ENCODE measurements at places on chromosomes 12 and 14. TPM values are rescaled to one million over a fixed set of nuclear protein-coding genes. Genes with fewer than 3 reads are reported as not detected.

DNA sequence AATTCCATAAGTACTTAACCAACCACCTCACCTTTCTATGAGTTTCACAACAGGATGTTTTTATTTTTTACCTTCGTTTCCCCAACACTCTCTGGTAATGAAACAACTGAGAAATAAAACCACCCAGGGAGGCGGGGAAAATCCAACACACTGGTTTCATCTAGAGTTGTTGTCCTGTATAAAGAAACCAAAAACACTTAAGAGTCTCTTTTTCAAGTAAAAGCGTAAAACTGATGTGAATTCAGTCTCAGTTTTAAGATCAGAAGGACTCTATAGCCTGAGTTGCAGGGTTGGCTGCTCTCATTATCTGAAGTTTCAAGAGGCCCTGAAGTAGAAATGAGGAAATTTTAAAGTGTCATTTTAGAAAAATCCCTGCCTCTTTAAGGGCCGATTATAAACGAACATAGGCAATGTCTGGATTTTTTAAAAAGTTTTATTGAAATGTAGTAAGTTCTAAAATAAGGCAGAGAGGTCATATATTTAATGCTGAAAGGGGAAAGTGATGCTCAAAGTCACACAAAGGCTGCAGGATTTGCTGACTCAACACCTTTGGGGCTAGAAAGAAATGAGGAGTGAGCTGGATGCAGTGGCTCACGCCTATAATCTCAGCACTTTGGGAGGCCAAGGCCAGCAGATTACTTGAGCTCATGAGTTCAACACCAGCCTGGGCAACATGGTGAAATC lies 27.2 kb downstream of the HIGD1C start:
- H3K36me3 ChIP-seq = peaks cover 40% of the 10 kb centered on the region
- no peaks in the 10 kb centered on the region for H3K27me3 ChIP-seq
- peak overlapping the region; percentile 64 for H3K4me3 ChIP-seq
- peak overlapping the region; percentile 95 for H3K27ac ChIP-seq
- DNase-seq = peak; percentile 87

DNA sequence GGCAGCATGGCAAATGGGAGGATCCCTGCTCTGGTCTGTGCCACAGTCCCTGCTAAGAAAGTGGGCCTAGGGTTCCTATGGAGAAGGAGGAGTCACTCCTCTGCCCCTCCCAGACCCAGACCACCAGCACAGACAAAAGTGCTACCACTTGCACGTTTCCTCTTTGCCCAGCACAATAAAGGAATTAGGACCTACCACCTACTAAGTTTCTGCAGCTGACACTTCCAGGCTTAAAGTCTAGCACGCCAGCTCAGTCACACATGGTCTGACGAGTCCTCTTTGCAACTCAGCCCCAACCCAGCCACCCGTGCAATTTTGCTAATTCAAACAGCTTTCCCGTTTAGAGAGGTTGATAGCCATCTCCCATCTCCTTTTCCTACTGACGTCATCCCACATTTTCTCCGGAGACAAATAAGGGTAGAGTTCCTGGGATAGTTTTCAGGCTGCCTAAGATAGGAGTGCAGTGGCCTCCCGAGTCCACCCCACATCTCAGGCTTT lies 66.2 kb upstream of the PTGR2 start:
- DNase-seq = peak; percentile 69
- peak overlapping the region; percentile 94 for H3K4me3 ChIP-seq
- H3K4me1 ChIP-seq = peaks cover 66% of the 10 kb centered on the region
- H3K27me3 ChIP-seq = no peaks in the 10 kb centered on the region

DNA sequence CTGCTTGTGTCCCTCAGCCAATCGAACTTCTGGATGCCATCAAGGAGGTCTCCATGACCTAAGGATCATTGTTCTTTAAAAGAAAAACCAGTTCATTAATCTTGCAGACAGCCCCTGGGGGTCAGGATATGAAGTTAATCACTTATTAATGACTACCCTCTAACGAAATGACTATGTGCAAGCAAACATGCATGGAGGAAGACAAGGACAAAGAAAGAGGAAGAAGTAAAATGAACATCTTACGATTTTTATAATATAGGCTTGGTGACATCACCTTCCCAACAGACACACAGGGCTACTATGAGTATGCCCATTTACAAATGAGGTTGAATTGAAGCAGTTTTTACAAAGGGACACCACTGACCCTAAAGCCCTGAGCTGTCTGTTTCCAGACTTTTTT lies 111.1 kb upstream of the AMIGO2 start:
- DNase-seq = no peak
- no peaks in the 10 kb centered on the region for H3K27me3 ChIP-seq
- H3K36me3 ChIP-seq = peaks cover 48% of the 10 kb centered on the region
- H3K4me1 ChIP-seq = peaks cover 63% of the 10 kb centered on the region

GRCh38 chr12:130835436-130835835 lies 3.6 kb downstream of the STX2 start:
- H3K36me3 ChIP-seq = peaks cover 5% of the 10 kb centered on the region
- H3K4me1 ChIP-seq = peaks cover 27% of the 10 kb centered on the region
- H3K27ac ChIP-seq = no peak overlapping the region
- DNase-seq = no peak
- H3K4me3 ChIP-seq = no peak overlapping the region

The FAIM2 gene
- total RNA-seq = 0.54 TPM

DNA sequence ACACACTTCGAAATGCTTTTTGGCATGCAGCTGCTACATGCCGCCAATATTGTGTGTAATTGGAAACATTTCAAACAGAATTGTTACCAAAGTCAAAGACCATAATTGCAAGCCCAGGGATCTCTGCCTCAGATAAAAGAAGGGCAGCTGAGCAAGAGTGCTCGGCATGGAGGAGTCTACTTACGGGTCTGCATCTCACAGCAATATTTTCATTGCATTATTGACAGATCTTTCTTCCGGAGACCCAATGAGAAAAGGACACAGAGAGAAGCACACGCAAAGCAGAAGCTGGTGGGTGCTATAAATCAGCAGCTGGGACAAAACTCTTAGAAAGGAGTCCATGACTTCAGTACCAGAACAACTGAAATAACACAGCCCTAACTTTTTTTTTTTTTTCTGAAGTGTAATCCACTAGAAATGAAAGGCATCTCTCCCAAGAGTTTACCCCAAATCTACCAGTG lies 4.9 kb downstream of the PRICKLE1 start:
- no peak overlapping the region for H3K27ac ChIP-seq
- H3K27me3 ChIP-seq = peaks cover 49% of the 10 kb centered on the region
- peaks cover 5% of the 10 kb centered on the region for H3K4me1 ChIP-seq
- H3K4me3 ChIP-seq = no peak overlapping the region
- DNase-seq = no peak

GRCh38 chr12:113794774-113795173 lies 171.4 kb downstream of the RBM19 start:
- no peak for DNase-seq
- H3K4me1 ChIP-seq = no peaks in the 10 kb centered on the region
- H3K4me3 ChIP-seq = no peak overlapping the region
- no peak overlapping the region for H3K27ac ChIP-seq

The FAR2 gene
- 5.2 TPM for total RNA-seq

GRCh38 chr14:50344116-50344775 lies 32.1 kb downstream of the DMAC2L start:
- peaks cover 26% of the 10 kb centered on the region for H3K4me1 ChIP-seq
- H3K4me3 ChIP-seq = no peak overlapping the region
- H3K36me3 ChIP-seq = peaks cover 11% of the 10 kb centered on the region
- H3K27ac ChIP-seq = peak overlapping the region; percentile 76

DNA sequence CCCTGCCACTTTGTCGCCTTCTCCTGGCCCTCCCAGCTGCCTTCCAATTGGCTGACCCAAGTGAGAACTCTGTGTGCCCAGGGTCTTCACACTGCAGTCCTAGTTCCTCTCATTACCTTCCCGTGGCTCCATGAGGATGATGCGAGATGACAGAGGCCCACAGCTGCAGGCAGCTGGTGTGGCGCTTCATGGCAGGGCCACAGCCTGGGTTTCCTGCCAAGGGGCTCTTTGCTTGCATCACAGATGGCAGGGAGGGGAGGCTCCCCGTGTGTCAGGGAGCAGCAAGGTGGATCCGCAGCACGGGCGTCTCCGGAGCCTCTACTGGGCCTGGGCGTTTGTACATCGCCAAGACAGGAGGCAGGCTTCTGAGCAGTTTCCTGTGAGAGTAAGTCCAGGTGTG lies 28.9 kb downstream of the DEGS2 start:
- H3K4me3 ChIP-seq = no peak overlapping the region
- DNase-seq = no peak
- H3K36me3 ChIP-seq = peaks cover 73% of the 10 kb centered on the region
- H3K4me1 ChIP-seq = peaks cover 3% of the 10 kb centered on the region
- no peaks in the 10 kb centered on the region for H3K27me3 ChIP-seq

The CFAP54 gene
- 0.09 TPM for total RNA-seq

GRCh38 chr12:20646239-20646827 lies 48.8 kb upstream of the SLCO1C1 start:
- no peaks in the 10 kb centered on the region for H3K4me1 ChIP-seq
- no peaks in the 10 kb centered on the region for H3K36me3 ChIP-seq
- no peak overlapping the region for H3K27ac ChIP-seq
- DNase-seq = no peak

- peaks cover 44% of the 10 kb centered on the region for H3K36me3 ChIP-seq
- DNase-seq = no peak
- H3K4me3 ChIP-seq = no peak overlapping the region
- H3K4me1 ChIP-seq = peaks cover 17% of the 10 kb centered on the region
- H3K27ac ChIP-seq = no peak overlapping the region
- H3K27me3 ChIP-seq = no peaks in the 10 kb centered on the region
Measured at GRCh38 chr12:79834712-79835376, 100.1 kb downstream of the PPP1R12A start.

The CLEC4E gene
- total RNA-seq = not detected

DNA sequence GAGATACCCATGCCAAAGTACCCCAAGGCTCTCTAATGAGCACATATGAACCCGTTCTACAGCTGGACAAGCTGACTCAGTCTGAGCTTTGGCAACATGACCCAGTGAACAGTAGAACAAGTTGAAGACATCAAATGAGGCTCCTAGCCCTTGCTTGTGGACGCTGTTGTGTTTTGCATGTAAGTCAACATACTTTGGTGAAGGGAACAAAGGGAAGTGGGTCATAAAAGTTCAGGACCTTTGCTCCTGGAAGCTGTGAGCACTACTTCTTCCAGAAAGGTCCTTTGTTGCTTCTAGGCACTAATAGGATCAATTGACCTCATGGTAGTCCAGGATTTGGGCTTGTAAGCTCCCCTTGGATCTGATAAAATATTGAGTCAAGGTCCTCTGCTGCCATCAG lies 613.5 kb upstream of the TBX3 start:
- H3K27ac ChIP-seq = no peak overlapping the region
- DNase-seq = no peak
- no peaks in the 10 kb centered on the region for H3K27me3 ChIP-seq

GRCh38 chr12:10453156-10453555 lies at the start of gene KLRC1:
TSS of gene KLRC1 (minus strand) at chr12:10453377. CDS start at chr12:10451156, 2,221 bp downstream.
- H3K4me1 ChIP-seq = no peaks in the 10 kb centered on the region
- no peak for DNase-seq
- H3K36me3 ChIP-seq = no peaks in the 10 kb centered on the region
- no peak within 1 kb of the TSS for H3K27ac ChIP-seq
- H3K27me3 ChIP-seq = no peaks in the 10 kb centered on the region
- H3K4me3 ChIP-seq = no peak within 1 kb of the TSS

The KCNH3 gene
- 1.5 TPM for total RNA-seq

The PPP2R5E gene
- total RNA-seq = 45.7 TPM

The CCDC175 gene
- not detected for total RNA-seq

DNA sequence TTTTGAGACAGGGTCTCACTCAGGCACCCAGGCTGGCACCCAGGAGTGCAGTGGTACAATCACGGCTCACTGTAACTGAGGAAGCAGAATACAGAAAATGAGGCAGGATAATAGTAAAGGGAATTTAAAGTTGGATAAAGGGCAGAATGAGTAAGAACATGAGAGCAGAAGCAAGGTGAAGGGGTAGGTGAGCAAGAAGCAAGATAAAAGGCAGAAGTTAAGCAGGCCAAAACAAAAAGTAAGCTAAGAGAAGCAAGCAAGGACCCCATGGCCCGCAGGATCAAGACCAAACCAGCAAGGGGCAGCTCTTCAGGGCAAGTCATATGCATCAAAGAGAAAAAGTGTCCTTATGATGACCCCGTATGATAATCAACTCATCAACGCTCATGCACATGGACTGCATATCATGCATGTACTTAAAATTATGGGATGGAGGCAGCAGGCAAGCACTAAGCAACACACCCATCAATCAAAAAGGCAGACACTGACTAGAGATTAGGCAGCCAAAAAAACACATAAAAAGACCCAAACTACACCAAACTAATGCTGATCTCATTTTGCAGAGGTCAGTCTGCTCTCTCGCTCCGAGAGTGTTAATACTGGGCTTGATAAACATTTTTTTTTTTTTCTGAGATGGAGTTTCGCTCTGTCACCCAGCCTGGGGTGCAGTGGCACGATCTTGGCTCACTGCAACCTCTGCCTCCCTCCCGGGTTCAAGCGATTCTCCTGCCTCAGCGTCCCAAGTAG lies 11.6 kb downstream of the TIMELESS start:
- H3K4me1 ChIP-seq = peaks cover 9% of the 10 kb centered on the region
- DNase-seq = no peak
- H3K4me3 ChIP-seq = no peak overlapping the region

GRCh38 chr12:91861554-91861953 lies 284.1 kb downstream of the BTG1 start:
- no peak for DNase-seq
- H3K4me3 ChIP-seq = no peak overlapping the region
- H3K27me3 ChIP-seq = no peaks in the 10 kb centered on the region
- no peak overlapping the region for H3K27ac ChIP-seq
- H3K36me3 ChIP-seq = peaks cover 2% of the 10 kb centered on the region

- DNase-seq = no peak
- H3K4me3 ChIP-seq = no peak overlapping the region
- no peak overlapping the region for H3K27ac ChIP-seq
- H3K4me1 ChIP-seq = no peaks in the 10 kb centered on the region
- no peaks in the 10 kb centered on the region for H3K36me3 ChIP-seq
Measured at GRCh38 chr12:116662612-116663144, 75.2 kb downstream of the SPRING1 start.

GRCh38 chr14:50109342-50109741 lies 7.0 kb downstream of the VCPKMT start:
- H3K27me3 ChIP-seq = no peaks in the 10 kb centered on the region
- no peak for DNase-seq
- peaks cover 20% of the 10 kb centered on the region for H3K4me1 ChIP-seq
- no peak overlapping the region for H3K27ac ChIP-seq
- H3K4me3 ChIP-seq = no peak overlapping the region

DNA sequence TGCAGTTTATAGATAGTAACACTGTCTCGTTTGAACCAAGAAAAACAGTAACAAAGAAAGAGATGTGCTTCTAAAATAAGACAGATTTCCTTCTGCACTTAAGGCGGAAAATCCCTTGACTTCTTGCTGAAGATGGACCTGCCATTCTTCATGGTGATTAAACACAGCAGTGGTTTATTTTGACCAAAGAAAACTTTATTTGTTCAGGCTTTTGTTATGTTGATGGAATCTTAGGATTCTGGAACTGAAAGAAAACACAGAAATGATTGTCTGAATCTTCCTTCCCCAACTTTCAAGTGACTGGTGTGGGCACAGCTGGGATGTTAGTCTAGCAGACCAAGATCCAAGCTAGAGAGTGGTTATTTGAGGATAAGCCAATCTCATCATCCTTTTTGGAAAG lies 72.2 kb downstream of the DACT1 start:
- DNase-seq = no peak
- no peak overlapping the region for H3K27ac ChIP-seq
- peaks cover under 1% of the 10 kb centered on the region for H3K27me3 ChIP-seq
- H3K4me3 ChIP-seq = no peak overlapping the region
